Renal cortical epithelial cell (primary cell): ENCODE measurements at places on chromosomes 7 and 10. TPM values are rescaled to one million over a fixed set of nuclear protein-coding genes. Genes with fewer than 3 reads are reported as not detected.

The PRRT4 gene
- total RNA-seq = 0.17 TPM in 1 of 2 replicates, not detected in the other

The GIMAP1 gene
- not detected in 2 replicates for total RNA-seq

The PLCE1 gene
- 1.4 and 4.4 TPM in 2 replicates for total RNA-seq

The SPDYE5 gene
- total RNA-seq = 0.10 and 0.35 TPM in 2 replicates

The AEBP1 gene
- total RNA-seq = 3.5 and 19.0 TPM in 2 replicates

The RPEL1 gene
- 0.17 and 0.25 TPM in 2 replicates for total RNA-seq

- peak; percentile 57 for DNase-seq
Measured at GRCh38 chr10:96395931-96396877, 37.4 kb upstream of the OPALIN start.

- DNase-seq = no peak
Measured at GRCh38 chr7:155324918-155325235, 27.2 kb downstream of the INSIG1 start.

DNA sequence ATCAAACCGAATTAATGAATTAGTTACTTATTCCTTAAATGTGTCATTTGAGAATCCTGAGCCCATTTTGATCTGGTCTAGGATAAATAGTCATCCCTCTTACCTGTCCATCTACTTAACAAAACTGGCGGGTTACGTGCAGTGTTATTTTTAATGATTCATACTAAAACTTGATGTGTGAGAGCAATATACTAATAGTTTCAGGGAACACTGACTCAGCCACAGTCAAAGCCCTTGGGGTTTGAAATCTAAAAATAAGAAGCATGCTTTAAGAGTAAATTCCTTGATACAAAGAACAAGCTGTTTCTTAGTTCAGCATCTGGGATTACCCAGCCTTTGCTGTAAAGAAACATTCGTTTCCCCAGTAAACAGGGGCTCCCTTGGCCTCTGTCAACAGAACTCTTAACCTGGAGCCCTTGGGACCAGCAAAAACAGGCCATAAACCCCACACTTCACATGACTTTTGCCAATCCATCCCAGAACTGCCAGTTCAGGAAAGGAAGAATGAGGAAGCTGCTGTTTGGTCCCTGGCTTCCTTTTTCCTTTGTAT is 370.6 kb upstream of the IGFBP3 start:
- DNase-seq = peak; percentile 96

GRCh38 chr7:158252081-158252836 is 335.4 kb downstream of the PTPRN2 start:
- no peak for DNase-seq

- DNase-seq = no peak
Measured at GRCh38 chr7:98956469-98956868, 78.1 kb downstream of the TRRAP start.

DNA sequence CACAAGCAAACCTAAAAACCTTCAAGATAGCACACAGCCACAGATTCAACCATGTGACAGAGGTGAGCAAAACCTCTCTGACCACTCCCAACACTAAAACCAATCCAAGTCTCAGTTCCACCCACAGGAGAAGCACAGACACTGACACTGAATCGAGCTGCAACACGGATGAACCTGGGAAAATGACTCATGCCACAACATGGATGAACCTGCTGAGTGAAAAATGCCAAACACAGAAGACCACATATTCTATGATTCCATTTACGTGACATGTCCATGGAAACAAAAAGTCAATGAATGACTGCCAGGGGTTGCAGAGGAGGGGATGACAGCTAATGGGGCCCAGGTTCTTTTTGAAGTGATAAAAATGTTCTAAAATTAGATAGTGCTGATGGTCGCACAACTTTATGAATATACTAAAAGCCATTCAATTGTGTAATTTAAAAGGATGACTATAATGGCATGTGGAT is 22.0 kb downstream of the CYTH3 start:
- DNase-seq = no peak

DNA sequence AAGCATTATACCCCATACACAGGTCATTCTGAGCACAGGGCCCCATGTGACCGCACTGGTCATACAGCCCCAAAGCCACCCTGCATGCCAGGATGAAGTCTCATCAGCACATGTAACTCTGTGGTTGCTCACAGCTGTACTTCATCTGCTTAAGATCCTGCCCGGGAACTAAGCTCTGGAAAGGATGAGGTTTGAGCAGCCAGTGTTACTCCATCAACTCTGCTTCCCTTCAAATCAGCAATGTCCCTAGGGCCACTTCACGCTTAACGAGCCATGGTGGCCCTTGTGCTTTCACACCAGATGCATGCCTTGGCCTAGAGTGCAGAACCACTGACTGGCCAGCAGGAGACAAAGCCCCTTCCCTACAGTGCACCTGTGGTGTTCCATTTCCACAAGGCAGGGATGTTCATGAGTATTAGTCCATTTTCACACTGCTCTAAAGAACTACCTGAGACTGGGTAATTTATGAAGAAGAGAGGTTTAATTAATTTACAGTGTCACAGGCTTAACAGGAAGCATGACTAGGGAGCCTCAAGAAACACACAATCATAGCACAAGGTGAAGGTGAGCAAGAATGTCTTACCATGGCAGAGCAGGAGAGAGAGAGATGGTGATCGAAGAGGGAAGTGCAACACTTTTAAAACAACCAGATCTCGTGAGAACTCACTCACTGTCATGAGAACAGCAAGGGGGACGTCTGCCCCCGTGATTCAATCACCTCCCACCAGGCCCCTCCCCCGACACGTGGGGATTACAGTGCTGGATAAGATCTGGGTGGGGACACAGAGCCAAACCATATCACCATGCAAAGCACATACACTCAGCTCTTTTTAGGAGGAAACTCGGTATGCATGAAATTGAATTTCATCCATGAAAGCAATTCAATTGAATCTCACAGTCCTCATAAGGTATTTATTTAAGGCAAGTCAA is 149.0 kb upstream of the CDCA7L start:
- DNase-seq = no peak

GRCh38 chr10:115801457-115801856 is 471.5 kb downstream of the GFRA1 start:
- no peak for DNase-seq

DNA sequence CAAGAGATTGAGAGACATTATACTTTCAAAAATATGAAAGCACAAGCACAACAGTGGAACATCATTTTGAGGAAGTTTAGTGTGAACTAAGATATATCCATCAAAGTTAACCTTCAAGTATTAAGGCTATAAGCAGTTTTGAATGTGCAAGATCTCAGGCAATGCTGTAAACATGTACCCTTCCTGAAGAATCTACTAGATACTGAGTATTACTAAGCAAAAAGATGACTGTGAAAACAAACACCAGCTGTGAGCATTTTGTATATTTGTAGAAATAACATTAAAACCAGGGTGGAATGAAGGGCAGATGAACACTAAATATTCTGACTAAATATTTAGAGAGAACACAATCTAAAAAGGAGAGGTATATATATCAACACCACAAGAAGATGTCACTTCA is 41.3 kb upstream of the ADRA2A start:
- no peak for DNase-seq

- peak; percentile 78 for DNase-seq
Measured at GRCh38 chr10:121774404-121774803, 153.4 kb downstream of the ATE1 start.

GRCh38 chr10:22605168-22605567 is 109.2 kb downstream of the PIP4K2A start:
- peak; percentile 95 for DNase-seq

DNA sequence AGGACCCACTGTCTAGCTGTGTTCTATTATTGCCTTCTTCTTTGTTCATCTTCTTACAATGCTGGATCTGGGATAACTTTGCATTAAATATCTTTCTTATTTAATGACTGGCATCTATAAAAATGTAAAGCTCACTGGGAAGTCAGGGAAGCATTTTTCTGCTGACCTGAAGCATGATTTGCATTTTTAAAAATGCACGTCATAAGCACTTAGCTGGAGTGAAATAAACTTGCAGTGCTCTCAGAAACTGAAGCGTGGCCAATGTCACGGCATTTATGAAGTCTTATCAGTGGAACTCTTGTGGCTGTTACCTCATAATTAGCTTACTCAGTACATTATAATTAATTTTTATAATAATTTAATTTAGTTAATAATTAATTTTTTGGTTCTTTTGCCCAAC is 59.1 kb downstream of the FRMD4A start:
- no peak for DNase-seq

GRCh38 chr7:83447681-83448080 is 201.3 kb downstream of the SEMA3E start:
- no peak for DNase-seq
